ENCODE measurements at places on chromosomes 5 and 9.

- no peak for DNase-seq
Measured at GRCh38 chr5:6469836-6470235, 21.2 kb downstream of the UBE2QL1 start.

DNA sequence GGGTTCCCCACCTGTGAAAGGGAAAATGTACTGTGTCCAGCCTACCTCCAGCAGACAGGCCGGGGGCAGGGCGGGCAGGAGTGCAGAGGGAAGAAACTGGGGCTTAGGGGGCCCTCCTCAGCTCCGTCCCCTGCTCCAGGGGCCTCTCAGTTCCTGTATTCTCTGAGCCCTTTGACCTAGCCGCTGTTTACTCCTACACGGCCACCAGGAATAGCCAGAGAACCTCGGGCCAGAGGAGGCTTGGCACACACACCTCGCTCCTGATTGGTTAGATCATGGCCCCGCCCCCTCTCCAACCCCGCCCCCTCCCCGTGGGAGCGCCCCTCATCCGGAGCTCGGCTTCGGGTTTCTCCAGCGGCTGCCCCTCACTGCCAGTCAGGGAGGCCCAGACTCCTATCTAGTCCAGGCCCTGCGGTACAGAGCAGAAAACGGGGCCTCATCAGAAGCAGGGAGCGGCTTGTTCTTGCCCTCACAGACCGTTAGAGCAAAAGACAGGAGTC is 2.2 kb downstream of the ST6GALNAC6 start:
- no peak for DNase-seq

- no peak for DNase-seq
Measured at GRCh38 chr5:158224253-158224652, 365.3 kb upstream of the CLINT1 start.

GRCh38 chr5:149386166-149386565 is 7.1 kb upstream of the IL17B start:
- DNase-seq = no peak

- DNase-seq = no peak
Measured at GRCh38 chr9:130453487-130453886, 8.7 kb downstream of the ASS1 start.

- DNase-seq = no peak
Measured at GRCh38 chr5:150295741-150296486, 6.3 kb upstream of the CAMK2A start.

GRCh38 chr5:133830911-133831310 is 137.5 kb downstream of the C5orf15 start:
- DNase-seq = no peak

DNA sequence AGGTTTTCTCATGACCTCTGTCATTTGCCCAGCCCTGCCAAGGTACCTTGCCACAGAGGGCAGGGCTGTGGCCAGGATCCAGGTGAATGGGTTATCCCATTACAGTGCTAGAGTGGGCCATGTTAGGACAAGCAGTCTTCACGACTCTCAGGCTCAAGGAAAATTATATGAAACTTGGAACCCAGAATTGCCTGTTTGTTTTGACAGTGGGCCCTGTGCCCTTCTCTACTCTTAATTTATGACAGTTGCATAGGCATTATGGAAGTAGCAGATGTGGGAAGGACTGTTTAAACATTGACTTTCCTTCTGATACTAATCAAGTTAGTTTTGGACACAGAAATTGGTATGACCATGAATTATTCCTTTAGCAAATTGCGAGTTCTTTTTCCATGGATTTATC is 41.7 kb downstream of the ITGA2 start:
- DNase-seq = no peak

GRCh38 chr9:93091453-93092081 is 4.5 kb upstream of the CARD19 start:
- peak; percentile 42 for DNase-seq

DNA sequence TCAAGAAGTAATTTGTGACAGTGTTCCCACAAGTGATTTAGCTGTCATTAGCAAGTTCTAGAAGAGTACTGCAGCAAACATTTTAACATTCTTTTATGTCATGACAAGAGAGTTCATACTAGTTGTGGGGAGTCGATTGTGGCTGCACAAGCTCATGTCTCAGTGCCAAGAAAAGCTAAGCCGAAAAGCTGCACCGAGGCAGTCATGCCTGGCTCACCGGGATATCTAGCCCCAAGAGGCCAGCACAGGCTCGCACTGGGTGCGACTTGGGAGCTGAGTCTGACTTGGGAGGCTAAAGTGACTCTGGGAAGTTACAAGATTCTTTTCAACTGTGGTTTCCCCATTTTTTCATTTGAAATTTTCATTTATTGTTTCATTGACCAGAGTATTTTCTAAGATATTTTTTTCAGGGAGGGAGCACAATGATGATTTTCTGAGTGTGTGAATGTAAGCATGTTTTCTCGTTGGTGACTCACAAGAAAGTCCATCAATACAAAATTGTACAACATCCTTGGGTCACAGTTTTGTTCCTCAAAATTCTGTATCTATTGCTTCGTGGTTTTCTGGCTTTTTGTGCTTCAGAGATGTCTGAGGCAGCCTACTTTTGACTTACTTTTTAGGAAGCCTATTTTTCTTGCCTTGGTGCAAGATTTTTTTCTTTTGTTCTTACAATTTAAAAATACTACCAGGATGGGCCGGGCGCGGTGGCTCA is 18.7 kb downstream of the CAST start:
- no peak for DNase-seq

- DNase-seq = no peak
Measured at GRCh38 chr9:7560669-7561305, 238.8 kb downstream of the DMAC1 start.

- no peak for DNase-seq
Measured at GRCh38 chr5:68240202-68240601, 24.6 kb downstream of the PIK3R1 start.

- DNase-seq = no peak
Measured at GRCh38 chr5:56638061-56638621, 177.2 kb upstream of the MAP3K1 start.

DNA sequence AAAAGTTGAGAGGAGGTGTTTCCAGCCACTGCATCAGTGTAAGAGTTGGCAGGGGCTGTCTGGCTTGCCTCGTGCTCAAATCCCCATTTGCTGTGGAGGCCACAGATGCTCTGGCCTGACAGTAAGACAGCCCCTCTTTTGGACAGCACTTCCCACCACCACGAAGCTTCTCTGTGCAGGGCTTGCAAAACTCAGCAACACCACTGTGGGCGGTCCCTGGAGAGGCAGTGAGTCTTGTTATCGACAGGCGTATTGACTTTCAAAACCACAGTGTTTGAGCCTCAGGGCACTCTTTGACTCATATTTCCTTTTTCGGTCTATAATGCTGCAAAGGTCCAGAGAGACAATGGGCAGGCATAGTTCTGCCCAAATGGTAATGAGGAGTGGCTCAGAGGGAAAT is 539.5 kb downstream of the EBF1 start:
- no peak for DNase-seq

DNA sequence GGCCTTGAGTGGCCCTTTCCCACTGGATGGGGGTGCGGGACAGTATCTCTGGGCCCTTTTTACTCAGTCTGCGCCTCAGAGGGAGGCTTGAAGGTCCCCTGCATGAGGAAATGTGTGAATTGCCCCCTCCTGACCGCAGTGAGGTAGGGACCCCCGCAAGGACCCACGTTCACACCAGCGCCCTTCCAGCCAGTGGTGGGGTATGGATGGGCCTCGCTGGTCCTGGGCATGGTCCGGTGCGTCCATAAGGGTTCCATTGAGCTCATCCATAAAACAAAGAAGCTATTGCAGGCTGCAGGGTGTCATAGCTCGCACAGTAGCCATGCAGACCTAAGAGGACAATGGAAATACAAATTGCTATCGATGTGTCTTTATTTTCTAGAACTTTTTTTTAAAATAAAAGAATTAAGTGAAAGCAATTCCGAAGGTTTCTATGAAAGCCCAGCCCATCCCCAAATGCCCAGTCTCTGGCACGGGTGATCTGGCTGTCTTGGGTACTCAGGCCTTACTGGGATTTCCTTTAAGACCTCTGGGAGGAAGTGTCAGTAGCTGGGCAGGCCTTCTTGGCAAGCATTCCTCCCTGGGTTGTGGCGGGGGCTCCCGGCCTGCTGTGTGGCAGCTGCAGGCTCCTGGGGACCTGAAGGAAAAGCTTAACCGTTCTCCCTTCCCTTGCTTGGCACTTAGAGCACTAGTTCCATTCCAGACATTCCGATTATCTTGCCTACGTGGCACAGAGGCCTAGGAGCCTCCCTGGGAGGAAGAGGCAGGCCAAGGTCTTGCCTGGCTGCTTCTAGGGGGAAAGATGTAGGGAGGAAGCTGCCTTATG is 1.5 kb upstream of the SEMA5A start:
- DNase-seq = no peak
